ENCODE measurements at places on chromosomes 3 and 15. TPM values are rescaled to one million over a fixed set of nuclear protein-coding genes. Genes with fewer than 3 reads are reported as not detected.

DNA sequence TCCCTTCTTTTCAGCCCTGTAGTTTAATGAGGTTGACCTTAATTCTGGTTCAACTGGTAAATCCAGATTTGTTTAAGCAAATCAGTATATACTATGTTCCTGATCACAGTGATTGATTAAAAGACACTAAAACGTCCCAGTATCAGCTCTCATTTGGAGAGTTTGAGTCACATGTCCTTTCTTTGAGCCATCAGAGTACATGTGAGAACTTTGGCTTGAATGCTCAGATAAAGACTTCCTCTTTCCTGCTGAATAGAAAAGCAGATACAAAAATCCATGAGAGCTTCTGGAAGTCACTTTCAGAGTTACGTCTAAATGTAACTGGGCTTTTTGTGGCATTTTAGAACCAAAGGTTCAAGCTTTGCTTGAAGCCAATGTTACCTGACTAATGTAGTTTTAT, 341.8 kb upstream of the SATB1 start:
- no peak for DNase-seq

DNA sequence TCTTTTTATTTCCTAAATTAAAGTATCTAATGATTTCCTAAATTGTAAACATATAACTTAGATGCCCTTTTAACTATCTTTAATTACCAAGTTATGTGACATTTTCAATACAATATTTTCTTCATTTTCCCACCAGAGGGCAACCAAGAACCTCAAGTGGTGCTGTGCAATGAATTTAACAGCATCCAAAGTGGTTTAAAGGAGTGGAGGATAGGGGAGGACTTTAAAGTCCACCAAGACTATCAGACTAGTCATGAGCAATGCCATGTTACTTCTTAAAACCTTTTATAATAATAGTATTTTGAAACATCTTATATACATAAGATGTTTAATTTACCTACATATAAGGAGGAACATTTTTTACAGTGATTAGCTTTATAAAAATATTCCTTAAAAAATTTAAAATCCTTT, 74.4 kb downstream of the DLG1 start:
- DNase-seq = peak; percentile 61

DNA sequence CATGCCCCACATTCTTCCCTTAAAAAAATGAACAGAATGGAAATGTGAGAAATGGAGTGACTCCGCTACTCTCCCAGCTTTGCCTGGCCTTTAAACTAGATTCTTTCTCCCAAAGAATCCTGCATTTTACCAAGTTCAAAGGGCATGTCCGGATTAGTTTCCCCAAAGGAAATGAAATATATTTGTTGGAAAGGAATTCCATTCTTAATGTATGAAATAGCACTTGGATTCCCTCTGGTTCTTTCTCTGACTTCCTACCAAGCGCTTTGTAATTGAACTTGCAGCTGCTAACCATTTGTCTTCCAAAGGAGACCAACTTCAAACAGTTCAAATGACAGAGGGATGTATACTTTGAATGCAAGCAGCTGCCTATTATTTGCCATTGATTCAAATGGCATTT, 18.9 kb downstream of the MAP2K1 start:
- DNase-seq = no peak

- no peak for DNase-seq
Measured at GRCh38 chr3:15151166-15151565, 52.2 kb upstream of the RBSN start.

GRCh38 chr3:72282918-72283317, 498.0 kb upstream of the PROK2 start:
- DNase-seq = no peak

GRCh38 chr15:40028853-40029252, 10.1 kb downstream of the SRP14 start:
- no peak for DNase-seq

DNA sequence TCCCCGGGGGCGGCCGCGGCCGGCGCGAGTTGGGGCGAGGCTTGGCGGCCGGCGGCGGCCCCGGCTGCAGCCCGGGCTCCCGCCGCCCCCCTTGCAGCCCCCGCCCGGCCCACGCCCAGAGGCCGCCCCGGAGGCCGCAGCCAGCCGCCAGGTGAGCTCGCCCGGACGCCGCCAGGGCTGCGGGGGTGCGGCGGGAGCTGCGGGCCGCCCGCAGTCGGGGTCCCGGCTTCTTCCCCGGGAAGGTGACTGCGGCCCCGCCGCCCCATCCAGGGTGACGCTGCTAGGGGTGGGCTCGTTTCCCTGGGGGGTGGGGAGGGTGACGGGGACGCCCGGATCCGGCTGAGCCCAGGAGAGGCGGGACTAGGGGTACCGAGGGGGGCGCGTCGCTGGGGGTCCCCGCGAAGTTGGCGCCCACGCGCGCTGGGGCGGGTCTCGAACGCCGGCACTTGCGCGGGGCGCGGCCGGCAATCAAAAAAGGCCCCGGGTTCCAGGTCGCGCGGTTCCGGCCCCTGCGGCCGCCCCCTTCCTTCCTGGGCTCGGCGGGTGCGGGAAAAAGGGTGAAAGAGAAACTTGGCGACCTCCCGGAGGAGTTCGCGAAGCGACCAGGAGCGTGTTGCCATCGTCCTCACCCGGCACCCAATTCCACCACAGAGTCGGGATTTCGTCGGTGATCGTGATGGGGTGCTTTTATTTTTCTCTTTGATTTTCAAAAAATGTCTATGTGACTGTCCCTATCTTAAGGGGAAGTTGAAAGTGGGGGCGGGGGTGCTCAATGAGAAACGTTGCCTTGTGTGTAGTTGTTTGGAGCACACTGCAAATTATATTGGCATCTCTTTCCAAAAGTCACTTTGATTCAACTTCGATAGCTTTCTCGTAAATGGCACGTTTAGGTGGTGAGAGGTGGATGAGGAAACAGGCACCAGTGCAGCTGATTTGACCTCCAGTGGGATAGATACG, 619 bp downstream of the ATXN7 start:
- peak; percentile 76 for DNase-seq

- DNase-seq = no peak
Measured at GRCh38 chr3:5181469-5182141, 5.9 kb upstream of the EDEM1 start.

GRCh38 chr3:194101592-194102432, 34.1 kb upstream of the HES1 start:
- peak; percentile 46 for DNase-seq

DNA sequence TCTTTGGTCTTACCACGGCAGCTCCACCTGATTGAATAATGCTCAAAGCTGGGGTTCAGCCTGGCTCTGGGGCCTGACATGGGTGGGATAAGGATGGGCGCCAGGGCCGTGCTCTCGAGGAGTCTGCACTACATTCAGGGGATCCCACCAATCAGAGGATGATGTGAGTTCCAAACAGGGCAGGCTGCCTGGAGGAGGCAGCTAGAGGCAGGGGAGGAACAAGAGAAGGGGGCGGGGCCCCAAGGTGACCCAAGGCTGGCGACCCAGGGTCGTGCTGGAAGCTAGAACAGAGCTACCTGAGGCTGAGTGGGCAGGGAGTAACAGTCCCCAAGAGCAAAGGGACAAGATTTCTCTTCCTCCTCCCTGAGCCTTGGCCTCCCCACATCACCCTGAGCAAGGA, 56.1 kb downstream of the PCSK6 start:
- no peak for DNase-seq

DNA sequence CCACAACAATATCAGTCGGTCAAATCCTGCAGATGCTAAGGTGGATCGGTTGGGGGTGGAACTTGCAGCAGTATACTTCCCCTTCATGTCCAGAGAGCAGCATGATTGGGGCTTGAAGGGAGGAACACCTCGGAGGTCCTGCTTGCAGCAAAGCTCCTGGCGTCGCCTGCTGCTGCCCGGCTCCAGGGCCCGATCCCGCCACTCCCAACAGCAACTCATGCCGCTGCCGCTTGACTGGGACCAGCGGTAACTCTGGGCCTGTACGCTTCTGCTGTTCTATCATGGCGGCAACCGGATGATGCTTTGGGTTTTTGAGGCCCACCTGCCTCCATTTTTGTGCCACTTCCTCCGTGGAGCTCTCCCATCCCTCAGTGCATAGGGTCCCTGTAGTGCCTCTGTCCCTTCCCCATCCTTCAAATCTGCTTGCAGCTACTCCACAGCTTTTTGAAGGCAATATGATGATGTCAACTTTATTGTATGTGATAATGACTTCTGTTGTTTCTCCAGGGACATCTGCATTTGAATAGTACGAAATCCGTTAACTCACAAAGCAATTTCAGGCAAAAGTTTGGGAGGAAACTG, 56.3 kb downstream of the KCNAB1 start:
- DNase-seq = no peak

GRCh38 chr15:45594835-45595530, 7.8 kb downstream of the BLOC1S6 start:
- DNase-seq = no peak

GRCh38 chr3:71707595-71707994, 17.6 kb downstream of the EIF4E3 start:
- DNase-seq = peak; percentile 27

The HACD2 gene
- 64.3 TPM for total RNA-seq

The SETMAR gene
- 15.4 TPM for total RNA-seq

The MON1A gene
- 13.6 TPM for total RNA-seq

The ATP8B4 gene
- 9.5 TPM for total RNA-seq

The FOXL2NB gene
- total RNA-seq = not detected

The RNU5B-1 gene
- not detected for total RNA-seq

The FAM131A gene
- 17.7 TPM for total RNA-seq

The STAB1 gene
- 4.6 TPM for total RNA-seq

The SOX2 gene
- total RNA-seq = 3.5 TPM

The P2RY1 gene
- total RNA-seq = 14.0 TPM

Data from hepatocyte (in vitro differentiated cells).